Fibroblast of skin of abdomen (primary cell): ENCODE measurements at places on chromosomes 3 and 15.

GRCh38 chr3:157104521-157104920 lies 55.4 kb downstream of the CCNL1 start:
- DNase-seq = no peak

- no peak for DNase-seq
Observed at GRCh38 chr3:189739378-189739777, 108.2 kb downstream of the TP63 start.

DNA sequence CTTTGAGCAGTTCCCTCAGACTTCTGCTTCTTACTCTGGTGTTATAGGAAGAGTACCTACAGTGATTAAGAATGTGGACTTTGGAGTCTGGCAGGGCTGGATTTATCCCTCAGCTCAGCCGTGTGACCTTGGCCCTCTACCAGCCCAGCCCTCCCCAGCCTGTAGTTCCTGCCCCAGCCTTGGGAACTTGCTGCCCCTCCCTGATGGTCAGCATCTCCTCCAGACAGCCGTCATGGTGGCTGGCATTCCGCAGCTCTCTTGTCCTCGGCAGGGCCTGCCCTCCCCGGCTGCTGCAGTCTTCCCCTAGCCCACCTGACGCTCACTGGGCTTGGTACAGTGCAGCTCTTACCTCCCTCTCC lies 21.9 kb upstream of the CPNE9 start:
- DNase-seq = no peak

- DNase-seq = peak; percentile 36
Observed at GRCh38 chr3:30473374-30474051, 132.9 kb upstream of the TGFBR2 start.

DNA sequence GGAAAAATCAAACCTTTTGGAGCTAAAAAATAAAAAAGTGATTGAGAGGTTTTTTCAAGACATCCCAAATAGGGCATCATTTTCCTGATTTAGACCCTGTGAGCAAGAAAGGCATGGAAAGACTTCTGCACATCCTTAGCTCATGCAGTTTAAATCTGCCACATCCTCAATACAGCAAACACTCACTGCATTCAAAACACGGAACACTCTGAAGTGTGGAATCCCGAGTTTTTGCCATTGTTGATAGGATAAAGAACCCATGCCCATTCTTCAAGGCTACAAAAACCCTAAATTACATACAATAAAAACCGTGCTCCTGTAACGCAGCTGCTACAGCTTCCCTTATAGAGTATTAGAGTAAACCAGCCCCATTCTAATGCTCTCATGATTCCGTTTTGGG lies 346.8 kb downstream of the GABRG3 start:
- no peak for DNase-seq

- no peak for DNase-seq
Observed at GRCh38 chr3:69379661-69380060, 6.2 kb downstream of the FRMD4B start.

- no peak for DNase-seq
Observed at GRCh38 chr3:14796403-14797077, 22.2 kb upstream of the FGD5 start.

- peak; percentile 92 for DNase-seq
Observed at GRCh38 chr15:65421360-65422215, 1.2 kb downstream of the IGDCC4 start.

- peak; percentile 11 for DNase-seq
Observed at GRCh38 chr15:43828061-43828657, 1.4 kb downstream of the WDR76 start.

- no peak for DNase-seq
Observed at GRCh38 chr3:674116-674515, 418.7 kb upstream of the CNTN6 start.

DNA sequence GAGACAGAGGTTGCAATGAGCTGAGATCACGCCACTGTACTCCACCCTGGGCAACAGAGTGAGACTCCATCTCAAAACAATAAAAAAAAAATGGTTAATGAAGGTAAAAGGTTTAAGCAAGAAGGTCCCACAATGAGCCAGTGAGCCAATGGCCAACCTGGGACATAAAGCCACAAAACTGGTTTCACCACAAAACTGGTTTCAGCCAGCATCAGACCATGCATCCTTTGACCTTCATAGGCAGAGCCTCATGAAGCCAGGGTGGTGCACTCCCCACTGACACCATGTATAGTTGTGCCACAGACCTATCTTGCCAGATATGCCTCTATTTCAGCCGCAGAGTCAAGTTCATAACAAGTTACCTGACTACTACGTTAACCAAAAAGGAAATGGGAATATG lies 41.9 kb downstream of the SCAP start:
- DNase-seq = no peak

DNA sequence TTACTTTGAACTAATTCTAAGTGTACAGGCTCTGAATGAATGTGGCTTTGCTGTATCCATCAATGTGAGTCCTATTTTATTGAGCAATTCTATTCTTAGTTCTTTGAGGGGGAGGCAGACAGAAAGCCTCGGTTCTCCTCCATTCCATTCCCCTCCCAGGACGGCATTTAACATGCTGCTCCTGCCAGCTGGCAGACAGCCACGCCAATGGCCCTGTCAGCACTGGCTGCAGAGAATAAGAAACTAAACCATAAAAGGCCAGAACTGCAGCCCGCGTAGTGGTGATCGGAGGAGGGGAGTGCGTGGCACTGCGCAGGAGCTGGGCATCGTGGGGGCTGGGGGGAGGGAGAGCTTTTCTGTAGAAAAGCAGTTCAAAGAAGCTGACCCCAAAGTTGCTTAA lies 76.0 kb upstream of the HACD2 start:
- peak; percentile 100 for DNase-seq

GRCh38 chr15:57345584-57345983 lies 30.7 kb upstream of the CGNL1 start:
- no peak for DNase-seq

DNA sequence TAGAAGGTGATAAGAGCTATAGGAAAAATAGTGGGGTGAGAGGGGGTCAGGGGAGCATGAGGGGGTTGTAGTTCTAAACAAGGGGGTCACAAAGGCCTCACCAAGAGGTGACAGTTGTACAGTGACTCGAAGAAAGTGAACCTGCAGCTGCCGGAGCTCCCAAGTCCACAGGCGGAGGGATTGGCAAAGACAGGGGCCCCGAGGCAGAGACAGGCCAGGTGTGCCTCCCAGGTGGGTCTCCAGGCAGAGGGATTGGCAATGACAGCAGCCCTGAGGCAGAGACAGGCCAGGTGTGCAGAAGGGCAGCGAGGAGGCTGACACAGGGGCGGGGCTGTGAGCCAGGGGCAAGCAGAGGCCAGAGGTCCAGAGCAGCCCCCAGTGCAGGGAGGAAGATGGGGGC lies 63.7 kb downstream of the DNAJB8 start:
- no peak for DNase-seq

- DNase-seq = peak; percentile 88
Observed at GRCh38 chr3:69009559-69010410, 3.7 kb downstream of the EOGT start.

DNA sequence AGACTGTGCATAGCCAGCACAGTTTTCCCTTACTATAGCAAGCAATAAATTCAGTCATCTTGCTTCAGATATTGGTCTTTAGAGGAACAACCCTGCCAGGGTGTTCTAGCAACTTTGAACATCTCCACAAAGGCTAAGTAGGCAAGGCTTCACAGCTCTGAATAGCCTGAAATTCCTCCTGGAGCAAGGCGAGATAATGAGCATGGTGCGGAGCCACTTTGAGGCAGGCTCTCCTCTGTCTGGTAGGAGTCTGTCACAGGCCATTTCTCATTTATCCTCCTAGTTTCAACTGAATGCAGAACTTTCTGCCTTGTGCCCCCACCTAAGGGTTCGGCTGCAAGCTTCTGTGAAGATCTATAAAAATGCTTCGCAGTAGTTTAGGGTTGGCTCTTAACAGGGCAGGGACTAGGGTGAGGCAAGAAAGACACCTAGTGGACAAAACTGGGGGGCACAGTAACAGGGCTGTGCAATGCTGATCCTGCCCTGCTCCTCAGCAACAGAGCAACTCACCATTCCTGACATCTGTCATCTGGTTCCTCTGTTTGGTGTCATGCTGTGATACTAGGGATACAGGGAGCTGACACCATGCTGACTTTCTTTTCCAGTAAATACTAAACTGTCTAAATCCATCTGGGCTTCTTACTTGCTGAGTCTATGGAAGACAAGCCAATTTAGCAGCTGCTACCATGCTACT lies 16.6 kb upstream of the EHHADH start:
- peak; percentile 21 for DNase-seq

DNA sequence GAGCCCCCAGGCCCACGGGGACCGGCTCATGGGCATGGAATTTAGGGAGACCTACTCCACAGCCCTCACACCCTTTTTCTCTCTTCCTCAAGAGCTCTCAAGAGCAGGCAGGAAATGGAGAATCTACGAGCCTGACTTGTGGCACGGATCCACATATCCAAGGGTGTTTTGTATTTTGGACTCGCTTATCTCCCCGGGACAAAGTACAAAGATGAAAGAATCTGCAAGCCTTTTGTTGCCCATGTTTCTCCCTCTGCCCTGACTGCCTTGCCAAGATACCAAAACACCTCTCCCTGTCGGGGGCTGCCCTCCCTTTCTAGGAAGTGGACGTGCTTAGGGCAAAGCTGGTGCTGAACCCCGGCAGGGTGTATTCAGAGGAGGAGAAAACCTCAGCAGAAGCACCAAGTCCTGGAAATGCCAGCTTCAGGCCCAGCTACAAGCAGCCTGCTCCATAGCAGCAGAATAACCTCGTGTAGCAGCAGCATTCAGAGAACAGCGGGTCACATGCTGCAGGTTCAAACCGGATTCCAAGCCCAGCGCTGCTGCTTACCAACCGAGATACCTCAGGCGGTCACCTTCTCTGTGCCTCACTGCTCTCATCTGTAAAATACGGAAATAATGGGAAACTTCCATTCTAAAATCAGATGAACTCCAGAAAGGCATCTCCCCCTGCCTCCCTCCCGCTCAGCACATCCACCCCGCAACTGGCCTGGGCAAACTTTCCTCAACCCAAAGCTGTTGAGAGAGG lies 35.2 kb downstream of the DNASE1L3 start:
- peak; percentile 37 for DNase-seq

- peak; percentile 44 for DNase-seq
Observed at GRCh38 chr3:191070762-191071403, 128.2 kb upstream of the OSTN start.

- DNase-seq = peak; percentile 92
Observed at GRCh38 chr3:151219056-151219455, 16.0 kb upstream of the GPR171 start.

DNA sequence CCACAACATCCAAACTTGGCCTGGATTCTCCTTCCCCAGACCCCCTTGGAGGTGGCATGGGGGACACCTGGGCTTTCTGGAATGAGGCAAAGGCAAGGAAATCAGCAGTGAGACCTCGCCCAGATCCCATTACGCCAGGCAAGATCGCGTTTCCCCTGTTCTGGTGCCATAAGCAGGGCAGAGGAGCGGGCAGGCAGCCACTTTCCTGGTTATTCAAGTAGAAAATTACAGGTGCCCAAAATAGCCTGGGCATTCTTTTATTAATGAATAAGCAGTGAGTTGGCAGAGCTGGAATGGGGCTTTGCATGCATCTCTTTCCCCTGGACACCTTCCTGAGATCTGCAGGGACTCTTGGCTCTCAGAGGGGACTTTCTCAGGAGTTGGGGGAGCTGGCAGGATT lies 31.5 kb upstream of the FAM107A start:
- no peak for DNase-seq

DNA sequence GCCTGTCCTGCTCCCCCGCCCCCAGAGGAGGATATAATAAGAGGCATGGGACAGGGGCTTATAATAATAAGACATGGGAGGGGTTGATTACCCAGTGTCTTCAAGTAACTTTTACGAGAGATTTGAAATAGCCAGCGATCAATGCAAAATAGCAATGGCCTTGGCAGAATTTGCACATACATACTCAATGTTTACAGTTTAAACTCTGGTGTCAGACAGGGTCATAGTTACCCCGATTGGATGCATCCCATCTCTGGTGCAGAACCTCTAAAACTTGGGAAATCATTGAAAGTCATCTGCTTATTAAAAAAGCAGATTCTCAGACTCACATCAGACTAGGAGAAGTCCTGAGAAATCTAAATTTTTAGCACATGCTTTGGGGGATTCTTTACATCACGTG lies 61.0 kb downstream of the TRAK1 start:
- no peak for DNase-seq

DNA sequence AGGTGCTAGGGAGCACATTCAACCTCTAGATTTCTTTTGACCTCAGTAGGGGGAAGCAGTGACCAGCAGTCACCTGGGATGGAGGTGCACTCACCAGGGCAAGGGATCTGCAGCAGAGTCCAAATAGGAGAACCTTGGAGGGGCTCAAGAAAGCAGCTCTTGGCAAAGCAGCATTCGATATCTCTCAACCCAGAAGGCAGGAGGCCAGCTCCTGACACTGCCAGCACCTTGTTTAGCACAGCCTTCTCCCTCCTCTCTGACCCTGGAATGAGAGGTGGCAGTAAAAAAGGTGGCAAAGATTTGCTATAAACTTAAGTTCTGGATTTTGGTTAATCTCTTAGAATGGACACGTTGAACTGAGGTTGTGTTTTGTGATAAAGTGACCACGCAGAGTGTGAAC lies 107.9 kb downstream of the AQP9 start:
- no peak for DNase-seq

DNA sequence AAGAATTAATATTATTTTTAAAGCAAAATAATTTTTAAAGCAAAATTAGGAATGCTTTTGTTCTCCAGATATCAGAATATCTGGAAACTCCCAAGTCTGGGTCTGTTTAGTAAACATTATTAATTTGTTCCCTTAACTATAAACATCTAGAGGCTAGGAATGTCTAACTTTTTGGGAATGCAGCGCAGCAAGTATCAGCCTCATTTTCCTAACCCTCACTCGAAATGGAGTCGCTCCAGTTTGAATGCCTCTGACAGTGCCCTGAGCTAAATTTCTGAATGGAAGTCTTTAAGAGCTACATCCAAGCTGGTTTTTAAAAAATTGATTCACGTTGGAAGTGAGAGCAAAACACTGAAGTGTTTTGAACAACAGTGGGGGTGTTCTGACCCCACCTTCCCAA lies 74.4 kb upstream of the WNT7A start:
- DNase-seq = no peak

DNA sequence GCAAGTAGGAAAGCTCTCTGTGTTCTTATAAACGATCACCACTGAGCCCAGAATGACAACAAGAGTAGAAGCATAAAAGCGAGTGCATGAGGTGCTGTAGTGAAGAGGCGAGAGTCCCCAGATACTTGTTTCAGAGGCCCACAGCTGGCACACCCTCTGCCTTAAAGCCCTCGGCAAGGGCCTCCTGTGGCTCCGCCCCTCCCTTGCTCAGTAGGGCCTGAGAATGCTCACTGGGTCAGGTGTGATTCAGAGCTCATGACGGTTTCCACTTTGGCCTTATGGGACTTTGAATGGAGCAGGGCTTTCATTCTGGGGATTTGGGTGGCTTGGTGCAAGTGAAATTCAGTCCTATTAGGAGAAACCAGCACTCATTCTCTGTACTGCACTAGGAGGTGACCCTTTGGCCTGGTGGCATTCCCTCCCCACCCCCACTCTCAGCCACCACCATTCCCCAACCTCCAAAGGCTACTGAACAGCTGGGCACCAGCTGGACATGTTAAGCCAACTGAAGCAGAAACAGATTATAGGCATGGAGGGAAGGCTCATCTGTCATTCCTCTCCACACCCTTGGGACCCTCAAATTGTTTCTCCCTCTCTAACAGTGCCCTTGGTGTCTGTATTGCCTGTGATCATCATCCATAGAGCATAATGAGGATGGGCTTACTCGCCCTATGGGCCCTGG lies 109.6 kb upstream of the CTDSPL start:
- DNase-seq = no peak

GRCh38 chr15:75339531-75340240 lies 3.8 kb downstream of the COMMD4 start:
- no peak for DNase-seq

- no peak for DNase-seq
Observed at GRCh38 chr3:31635545-31635944, 102.8 kb downstream of the STT3B start.
